ENCODE measurements at places on chromosomes 1 and 21.

- no peak for DNase-seq
These were observed 8.3 kb upstream of the LGALS8 start for GRCh38 chr1:236515443-236515958.

GRCh38 chr1:107952989-107953388 lies 12.0 kb downstream of the VAV3 start:
- DNase-seq = no peak

- DNase-seq = no peak
These were observed 663 bp upstream of the GBP6 start for GRCh38 chr1:89363196-89363595.

DNA sequence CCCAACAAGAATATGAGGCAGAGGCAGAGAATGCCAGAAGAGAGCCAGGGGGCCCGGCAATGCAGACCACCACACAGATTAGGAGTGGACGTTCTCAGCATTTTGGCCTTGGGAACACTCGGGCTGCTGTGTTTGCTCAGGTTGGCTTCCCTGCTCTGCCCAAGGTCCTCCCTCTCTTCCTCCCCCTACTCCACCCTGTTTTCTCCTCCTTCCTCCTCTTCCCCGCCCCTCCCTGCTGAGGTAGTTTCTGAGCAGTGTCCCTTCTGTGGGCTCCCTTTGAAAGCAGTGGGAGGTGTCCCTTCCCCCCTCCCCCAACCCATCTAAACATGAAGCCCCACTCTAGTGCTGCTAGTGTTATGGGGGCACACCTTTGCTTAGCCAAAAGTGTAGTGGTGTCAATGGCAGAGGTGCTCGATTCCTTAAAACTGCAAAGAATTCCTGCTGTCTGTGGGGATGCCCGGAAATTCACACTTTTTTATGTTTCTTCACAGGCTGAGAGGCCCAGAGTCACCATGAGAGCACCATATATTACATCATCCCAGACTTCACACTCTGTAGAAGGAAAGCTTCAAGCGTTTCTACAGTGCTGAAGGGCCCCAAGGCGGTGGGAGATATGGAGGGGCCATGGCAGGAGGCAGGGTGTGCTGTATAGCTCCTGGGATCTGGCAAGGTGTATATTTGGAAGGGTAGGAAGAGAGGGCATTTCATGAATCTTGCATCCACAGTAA lies at the start of gene HHIPL2:
TSS of gene HHIPL2 (minus strand) at position 161 of the 728 bp plus-strand sequence. CDS start at position 101, 60 bp downstream.
- DNase-seq = no peak

- DNase-seq = no peak
These were observed 420 bp upstream of the VPS13D start for GRCh38 chr1:12229386-12229834.

- DNase-seq = no peak
These were observed 10.8 kb downstream of the TRIM45 start for GRCh38 chr1:117110774-117111173.

DNA sequence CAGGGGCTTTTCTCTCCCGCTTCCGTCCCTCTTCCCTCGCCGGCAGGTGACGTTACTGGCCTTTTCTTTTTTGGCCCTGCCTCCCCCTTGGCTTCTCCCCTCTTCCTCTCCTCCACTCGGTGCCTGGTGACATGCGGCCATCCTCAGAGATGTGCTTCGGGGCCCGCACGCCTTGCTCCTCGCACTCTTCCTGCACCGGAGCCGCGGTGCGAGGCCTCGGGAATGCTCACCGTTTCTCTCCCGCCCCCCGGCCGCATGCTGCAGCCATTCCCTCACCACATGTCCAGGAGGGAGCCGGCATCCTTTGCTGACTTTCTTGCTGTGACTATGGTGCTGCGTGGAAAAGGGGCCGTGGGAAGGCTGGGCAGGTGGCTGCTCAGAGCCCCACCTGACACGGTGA lies 39.3 kb downstream of the PDE9A start:
- no peak for DNase-seq

- no peak for DNase-seq
These were observed 155.6 kb upstream of the NBPF11 start for GRCh38 chr1:148307583-148308185.

GRCh38 chr1:180243517-180244221 lies 13.6 kb downstream of the LHX4 start:
- DNase-seq = no peak

GRCh38 chr1:29855561-29856160 lies 619.3 kb downstream of the PTPRU start:
- DNase-seq = no peak

DNA sequence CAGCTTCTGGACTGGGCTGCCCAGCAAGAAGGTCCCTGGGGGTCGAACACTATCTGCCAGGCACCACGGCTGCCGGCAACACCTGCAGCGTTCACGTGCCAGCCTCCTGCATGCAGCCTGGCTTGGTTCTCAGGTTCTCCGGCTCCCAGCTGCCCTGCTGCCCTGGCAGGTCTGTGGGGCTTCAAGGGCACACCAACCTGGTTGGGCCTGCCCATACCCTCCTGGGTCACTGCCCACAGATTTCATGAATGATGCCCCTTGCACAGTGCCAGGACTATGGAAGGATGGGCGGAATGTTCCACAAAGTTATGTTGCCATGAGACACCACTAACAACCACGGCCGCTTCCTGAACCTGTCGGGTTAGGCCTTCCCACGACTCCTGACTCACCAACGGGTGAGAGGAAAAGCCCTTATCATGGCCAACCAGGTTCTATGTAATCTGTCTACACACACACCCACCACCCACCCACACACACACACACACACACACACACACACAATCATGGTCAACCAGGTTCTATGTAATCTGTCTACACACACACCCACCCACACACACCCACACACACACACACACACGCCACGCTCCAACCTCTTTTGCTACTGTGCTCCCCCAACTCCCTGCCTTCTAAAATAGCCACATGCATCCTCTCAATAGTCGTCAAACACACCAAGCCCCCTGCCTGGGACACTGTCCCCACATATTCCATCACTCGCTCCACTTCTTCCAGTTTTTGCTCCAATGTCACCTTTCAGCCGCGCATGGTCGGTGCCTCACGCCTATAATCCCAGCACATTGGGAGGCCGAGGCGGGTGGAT lies 32.2 kb downstream of the HSPG2 start:
- DNase-seq = peak; percentile 18

DNA sequence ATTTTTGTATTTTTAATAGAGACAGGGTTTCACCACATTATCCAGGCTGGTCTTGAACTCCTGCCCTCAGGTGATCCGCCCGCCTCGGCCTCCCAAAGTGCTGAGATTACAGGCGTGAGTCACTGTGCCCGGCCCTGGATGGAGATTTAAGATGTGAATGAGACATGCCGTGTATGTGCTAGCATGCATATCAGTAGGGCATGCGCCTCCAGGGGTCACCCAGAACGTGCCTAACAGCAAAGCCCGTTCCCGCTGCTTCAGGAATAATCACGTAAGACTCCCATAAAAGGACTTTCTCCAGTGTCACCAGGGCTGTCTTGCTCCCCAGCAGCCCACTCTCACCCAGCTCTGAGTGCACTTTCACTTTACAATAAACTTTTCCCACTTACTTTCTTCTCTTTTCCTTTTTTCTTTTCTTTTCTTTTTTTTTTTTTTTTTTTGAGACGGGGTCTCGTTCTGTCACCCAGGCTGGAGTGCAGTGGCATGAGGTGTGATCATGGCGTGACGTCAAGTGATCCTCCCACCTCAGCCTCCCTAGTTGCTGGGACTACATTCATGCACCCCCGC lies 46.9 kb upstream of the DISP3 start:
- no peak for DNase-seq

DNA sequence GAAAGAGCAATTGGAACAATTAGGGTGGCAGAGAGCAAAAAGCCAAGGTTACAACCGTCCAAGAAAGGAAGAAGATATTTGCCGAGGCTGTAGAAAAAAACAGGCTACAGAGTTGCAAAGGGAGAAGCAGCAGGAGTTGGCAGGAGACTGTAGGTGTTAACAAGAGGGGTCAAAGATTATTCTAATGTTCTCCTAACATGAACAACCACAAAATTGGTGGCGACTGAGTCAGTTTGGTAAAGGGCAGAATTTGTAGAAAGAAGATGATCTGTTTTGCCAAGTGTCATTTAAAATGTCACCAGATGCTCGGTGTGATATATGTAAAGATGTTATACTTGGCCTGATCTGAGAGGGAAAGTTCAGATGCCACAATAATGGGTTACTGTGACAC lies 401 bp upstream of the PRUNE1 start:
- no peak for DNase-seq

DNA sequence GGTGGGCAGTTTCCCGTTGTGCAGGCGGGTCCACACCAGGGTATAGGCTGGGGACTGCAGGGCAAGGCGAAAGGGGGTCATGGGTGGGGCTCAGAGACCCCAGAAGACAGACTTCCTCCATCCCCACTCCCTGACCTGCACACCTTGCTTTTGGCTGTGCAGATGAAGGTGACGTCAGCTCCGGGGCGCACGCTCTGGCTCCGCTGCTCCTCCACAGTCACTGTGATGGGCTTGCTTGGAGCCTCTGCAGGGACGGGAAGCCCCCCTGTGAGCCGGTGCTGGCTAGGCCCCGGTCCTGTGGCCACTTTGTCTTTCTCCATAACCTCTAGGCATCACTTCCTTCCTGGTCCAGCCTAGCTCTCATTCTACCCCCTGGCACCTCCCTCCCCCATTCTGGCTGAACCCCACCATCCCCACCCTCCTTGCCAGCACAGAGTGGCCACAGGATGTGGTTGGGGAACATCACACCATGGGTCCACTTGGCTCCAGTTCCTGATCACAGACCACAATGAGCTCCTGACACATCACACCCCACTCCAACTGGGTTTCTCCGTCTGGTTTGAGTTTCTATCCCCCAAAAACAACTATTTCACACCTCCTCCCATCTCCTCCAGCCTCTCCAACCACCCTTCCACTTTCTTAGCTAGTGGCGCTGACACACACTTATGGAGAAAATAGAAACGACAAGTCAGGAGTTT lies 45.2 kb downstream of the LDLRAD2 start:
- no peak for DNase-seq

DNA sequence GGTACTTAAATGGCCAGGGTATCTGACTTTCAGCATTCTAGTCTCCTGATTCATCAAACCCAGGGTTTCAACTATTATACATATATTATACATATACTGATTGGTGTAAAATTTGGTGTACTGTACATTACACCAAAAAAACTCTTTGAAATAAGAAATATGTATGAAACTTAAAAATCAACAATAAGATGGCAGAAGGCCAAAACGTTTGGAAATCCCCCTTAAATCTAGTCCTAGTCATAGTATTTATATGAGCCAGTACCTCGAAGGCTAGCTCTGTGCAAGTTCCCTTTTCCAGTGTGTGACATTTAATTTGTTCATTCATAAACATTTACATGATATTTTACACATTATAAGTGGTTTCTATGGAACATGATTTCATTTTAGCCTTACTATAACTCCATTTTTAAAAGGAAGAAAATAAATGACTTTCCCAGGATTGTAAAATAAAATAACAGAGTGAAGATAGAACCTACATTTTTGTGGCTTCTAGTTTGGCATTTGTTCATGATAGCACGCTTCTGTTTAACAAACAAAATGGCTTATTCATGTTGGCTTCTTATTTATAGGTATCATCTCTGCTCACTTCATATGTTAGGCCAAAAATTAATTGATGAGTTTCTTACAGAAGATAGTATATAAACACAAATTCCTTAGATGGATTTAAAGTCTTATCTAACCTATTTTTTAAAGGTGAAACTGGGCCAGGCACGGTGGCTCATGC lies 18.8 kb upstream of the ZNF281 start:
- no peak for DNase-seq

DNA sequence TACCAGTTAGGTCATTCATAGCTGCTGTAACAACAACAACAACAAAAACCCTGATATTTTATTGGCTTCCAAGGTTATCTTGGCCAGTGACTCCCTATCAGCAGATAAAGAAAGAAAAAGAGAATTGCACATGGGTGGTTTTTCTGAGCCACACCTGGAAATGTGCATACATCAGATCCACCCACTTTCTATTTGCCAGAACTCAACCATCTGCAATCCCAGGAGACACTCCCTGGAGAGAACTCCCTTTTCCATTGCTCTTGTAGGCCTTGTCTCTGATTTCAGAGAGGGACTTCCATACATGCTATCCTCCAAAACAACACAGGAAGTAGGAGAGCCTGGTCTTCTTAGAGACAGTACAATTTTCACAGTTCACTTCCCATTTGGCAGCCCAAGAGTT lies 74.9 kb upstream of the ZC3H11B start:
- DNase-seq = no peak

GRCh38 chr1:37622131-37622530 lies 12.6 kb downstream of the RSPO1 start:
- no peak for DNase-seq

GRCh38 chr1:115057661-115058254 lies 28.1 kb downstream of the TSHB start:
- no peak for DNase-seq

- no peak for DNase-seq
These were observed 90.8 kb upstream of the SLC25A33 start for GRCh38 chr1:9448132-9449109.

GRCh38 chr21:42542196-42542595 lies 28.5 kb downstream of the SLC37A1 start:
- no peak for DNase-seq

DNA sequence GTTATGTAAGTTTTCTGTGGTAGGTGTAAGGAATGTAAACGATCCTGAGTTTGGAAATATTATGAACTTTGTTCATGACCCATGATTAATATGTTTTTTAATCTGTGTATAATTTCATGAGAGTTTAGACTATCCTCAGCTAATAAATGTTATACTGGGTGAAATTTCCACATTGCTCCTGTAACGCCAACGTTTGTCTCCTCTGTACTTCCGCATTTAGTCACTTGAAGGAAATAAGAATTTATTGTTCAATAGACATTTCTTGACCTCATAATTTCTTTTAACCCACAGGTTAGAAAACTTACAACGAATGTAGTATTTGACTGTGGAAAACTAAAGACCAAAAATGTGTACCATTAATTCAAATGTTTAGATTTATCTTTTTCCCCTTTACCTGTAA lies 876 bp downstream of the KCNJ15 start:
- DNase-seq = no peak

DNA sequence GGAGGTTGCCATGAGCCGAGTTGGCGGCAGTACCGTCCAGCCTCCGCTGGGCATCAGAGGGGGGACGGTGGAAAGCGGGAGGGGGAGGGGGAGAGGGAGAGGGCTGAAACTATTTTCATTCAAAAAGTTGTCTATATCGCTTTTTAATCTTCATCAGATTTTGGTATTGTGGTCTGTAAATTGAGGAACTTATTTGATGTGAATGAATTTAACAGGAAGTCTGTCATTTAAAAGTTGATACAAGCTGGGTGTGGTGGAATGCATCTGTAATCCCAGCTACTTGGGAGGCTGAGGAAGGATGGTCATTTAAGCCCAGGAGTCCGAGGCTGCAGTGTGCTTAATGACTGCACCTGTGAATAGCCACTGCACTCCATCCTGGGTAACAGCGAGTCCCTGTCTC lies 3.0 kb upstream of the EPHX4 start:
- no peak for DNase-seq

DNA sequence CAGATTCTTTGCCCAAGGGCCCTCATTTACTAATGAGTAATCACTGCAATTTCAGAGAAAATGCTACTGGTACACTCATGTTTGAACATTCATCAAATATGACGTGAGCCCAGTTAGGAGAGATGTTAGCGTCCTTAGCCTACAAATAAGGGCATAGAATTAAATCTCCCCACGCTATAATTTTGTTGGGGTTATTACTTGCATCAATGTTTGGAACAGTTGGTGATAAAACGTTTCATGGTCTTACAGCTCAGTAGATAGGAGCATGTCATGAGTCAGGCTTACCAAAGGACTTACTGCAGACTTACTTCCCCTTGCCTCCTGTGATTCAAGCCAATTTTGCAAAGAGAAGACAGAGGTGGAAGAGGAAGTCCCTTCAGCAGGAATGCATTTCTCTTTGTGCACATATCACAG lies 304.0 kb downstream of the KIF26B start:
- DNase-seq = no peak
